ENCODE measurements at places on chromosomes 1 and 21.

DNA sequence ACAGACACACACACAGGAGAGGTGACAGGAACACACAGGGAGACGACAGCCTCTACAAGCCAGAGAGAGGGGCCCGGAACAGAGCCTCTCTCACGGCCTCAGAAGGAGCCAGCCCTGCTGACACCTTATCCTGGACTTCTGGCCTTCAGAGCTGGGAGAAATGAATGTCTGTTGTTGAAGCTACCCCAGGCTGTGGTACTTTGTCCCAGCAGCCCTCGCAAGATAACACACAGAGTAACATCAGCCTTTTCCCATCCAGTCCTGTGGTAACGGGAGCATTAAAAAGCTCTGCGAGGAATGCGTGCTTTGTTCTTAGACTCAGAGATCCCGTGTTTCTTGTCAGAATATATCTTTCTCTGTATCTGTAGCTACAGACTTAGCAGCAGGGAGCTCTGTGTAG, 131.2 kb downstream of the SIM2 start:
- no peak for DNase-seq

DNA sequence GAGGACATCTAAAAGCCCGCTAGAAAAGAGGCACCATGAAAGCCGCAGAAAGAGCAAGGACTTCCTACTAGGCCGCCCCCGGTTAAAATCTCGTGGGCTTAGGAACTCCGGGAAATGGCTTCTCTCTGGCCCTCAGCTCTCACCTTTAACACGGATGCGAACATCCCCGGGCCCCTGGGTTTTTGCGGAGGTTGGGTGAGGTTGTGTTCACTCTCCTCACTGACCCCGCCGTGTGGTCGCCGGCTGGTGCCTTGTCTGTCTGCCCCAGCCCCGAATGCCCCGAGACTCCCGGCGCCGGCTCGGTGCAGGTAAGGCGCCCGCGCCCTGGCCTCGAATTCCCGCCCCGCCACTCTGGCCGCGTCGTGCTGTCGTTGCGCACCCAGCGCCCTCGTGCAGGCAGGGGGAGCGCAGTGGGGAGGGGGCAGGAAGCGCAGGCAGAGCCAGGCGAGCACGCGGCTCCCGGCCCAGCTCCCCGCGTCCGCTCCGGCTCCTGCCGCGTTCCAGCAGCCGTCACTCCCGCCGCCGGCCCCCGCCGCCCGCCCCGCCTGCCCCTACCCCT, at the start of gene SHISAL2A:
Gene SHISAL2A (plus strand): TSS at position 437 of the 559 bp plus-strand sequence. CDS start 326 bp downstream, outside the sequence.
- no peak for DNase-seq

DNA sequence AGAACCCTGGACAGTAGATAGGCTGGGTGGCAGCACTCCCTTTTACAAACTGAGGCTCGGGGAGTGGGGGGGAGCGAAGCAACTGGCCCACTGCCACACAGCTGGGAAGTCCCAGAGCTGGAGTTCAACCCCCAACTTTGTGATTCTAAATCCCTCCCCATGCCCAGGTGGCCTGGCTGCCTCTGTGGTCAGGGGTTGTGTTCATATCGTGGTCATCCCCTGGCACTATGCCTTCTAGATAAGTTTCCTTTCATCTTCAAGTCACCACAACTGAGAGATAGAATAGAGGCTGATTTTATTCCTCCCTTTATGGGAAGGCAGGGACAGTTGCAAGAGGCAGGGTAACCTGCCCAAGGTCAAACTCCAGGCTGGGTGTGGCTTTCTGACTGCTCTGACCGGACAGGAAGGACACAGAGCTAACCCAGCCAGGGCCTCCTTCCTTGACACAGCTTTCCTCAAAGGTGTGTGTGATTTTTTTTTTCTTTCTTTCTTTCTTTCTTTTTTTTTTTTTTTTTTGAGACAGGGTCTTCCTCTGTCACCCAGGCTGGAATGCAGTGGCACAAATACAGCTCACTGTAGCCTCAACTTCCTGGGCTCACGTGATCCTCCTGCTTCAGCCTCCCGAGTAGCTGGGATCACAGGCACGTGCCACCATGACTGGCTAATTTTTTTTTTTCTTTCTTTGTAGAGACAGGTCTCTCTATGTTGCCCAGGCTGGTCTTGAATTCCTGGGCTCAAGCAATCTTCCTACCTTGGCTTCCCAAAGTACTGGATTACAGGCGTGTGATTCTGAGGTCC, 18.4 kb upstream of the TNFRSF1B start:
- DNase-seq: no peak

- DNase-seq: no peak
Measured at GRCh38 chr21:35780983-35781382, 279.3 kb downstream of the SETD4 start.

GRCh38 chr1:237235091-237235490, 193.1 kb downstream of the RYR2 start:
- no peak for DNase-seq

- DNase-seq: no peak
Measured at GRCh38 chr21:16307256-16307655, 577.5 kb downstream of the USP25 start.

DNA sequence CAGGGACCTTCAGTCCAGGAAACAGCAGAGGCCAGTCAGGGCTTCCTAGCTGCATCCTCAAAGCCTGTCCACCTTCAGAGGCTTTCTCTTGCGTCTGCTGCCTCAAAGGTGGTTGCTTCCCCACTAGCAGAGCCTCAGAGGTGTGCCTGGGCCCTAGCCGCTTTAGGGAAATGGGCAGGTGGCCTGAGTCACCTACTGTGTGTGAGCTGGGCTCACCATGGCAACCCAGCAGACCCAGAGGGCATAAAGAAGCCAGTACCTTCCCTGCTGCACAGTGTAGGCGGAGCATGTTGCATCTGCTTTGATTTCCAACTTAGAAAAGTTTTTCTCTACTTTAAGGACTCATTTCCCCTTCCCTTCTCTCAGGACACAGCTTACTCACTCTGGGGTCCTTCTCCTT, 12.5 kb downstream of the SLC9A1 start:
- DNase-seq: no peak

GRCh38 chr1:44467566-44467965, 62.5 kb downstream of the RNF220 start:
- DNase-seq: no peak

- no peak for DNase-seq
Measured at GRCh38 chr1:3195480-3195815, 126.4 kb downstream of the PRDM16 start.

DNA sequence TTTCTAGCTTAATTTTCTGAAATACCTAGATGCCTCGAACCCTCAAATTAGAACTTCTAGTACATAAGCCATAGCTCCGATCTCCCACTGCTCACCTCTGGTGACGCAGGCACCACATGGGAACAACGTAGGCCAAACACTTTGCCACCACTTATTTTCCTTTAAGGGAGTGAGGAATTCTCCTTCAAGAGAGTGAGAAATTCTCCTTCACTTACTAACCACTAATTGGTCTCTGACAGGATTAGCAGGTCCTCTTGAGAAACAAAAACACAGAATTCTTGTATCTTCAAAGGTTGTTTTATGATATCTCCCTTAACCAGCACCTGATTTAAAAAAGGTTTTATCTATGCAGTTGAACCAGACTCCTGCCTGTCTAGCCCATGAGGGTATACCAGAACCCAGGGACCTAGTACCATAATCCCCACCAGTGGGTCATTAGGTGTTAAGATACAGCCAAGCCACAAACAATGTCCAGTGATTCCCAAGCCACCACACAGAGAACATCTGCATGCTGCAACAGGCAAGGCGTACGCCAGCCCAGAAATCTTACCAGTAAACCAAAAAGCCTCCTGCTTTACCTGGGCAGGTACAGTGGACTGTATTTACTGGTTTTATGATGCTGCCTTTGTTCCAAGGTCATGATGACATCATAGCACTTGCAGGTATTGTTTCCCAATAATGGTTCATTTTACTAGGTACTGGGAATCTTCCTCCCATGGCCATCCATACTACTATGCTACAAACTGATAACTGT, 20.3 kb upstream of the CXADR start:
- no peak for DNase-seq

- no peak for DNase-seq
Measured at GRCh38 chr1:182227864-182228547, 163.6 kb downstream of the GLUL start.

DNA sequence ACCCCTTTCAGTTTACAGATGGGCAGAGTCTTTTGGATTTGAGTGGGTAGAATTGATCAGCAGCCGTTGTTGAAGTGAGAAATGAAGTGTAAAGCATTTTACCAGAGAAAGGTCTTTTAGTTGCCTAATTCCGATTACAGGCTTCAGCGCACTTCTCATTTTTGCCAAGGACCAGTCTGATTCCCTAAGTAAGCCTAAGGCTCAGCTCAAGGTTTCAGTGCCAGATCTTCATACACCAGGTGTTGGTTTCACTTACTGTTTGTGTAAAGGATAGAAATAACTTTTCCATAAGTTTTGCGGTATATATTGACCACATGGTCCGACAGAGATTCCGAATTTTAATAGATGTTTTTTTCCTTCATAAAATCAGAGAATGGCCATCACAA, 83.9 kb upstream of the BMP8A start:
- no peak for DNase-seq

- DNase-seq: no peak
Measured at GRCh38 chr1:203624341-203624712, 2.3 kb upstream of the ATP2B4 start.

DNA sequence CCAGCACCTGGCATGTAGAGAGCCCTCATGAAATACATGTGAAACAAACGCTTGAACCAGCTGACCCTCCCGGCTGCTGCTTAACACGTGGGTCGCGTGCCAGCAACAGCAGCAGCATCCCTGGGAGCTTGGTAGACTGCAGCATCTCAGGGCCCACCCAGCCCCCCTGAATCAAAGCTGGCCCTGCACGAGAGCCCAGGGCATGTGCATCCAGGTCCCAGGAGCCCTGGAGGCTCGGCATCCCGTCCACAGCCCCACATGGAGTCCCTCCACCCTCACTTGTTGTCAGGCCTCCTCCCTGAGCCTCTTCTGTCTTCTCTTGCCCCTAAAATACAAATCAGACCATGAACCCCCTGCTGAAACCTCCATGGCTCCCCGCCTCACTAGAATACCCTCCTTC, 123.1 kb downstream of the MATN1 start:
- DNase-seq: no peak

DNA sequence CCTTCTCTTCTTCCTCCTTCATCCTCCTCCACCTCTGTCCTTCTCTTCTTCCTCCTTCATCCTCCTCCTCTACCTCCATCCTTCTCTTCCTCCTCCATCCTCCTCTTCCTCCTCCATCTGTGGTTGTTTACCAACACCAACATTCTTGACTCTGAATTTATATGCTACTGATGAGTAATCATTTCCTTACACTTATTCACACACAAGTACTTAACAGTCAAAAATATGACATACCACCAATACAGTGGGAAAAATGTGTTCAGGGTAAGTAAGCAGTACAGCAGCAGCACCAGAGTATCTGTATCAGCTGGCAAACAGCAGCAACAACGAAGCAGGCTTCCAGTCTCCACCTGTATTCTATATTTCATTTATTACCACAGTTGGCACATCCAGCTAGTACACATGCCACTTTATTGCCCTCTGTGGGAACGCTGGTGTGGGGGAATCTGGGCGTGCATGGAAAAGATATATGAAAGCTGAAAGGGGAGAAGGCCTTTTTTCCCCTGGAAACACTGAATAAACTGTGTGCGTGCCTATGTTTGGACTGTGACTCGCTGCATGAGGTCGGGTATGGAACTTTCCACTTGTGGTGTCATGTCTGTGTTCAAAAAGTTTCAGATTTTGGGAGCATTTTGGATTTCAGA, 16.0 kb downstream of the ADSS2 start:
- no peak for DNase-seq

- DNase-seq: no peak
Measured at GRCh38 chr1:22297999-22298398, 153.7 kb upstream of the ZBTB40 start.

GRCh38 chr1:178361847-178362246, 134.9 kb downstream of the CLEC20A start:
- DNase-seq: no peak

GRCh38 chr1:58739856-58740466, 40.1 kb upstream of the MYSM1 start:
- DNase-seq: no peak

- no peak for DNase-seq
Measured at GRCh38 chr1:165873481-165873880, 46.1 kb downstream of the UCK2 start.

DNA sequence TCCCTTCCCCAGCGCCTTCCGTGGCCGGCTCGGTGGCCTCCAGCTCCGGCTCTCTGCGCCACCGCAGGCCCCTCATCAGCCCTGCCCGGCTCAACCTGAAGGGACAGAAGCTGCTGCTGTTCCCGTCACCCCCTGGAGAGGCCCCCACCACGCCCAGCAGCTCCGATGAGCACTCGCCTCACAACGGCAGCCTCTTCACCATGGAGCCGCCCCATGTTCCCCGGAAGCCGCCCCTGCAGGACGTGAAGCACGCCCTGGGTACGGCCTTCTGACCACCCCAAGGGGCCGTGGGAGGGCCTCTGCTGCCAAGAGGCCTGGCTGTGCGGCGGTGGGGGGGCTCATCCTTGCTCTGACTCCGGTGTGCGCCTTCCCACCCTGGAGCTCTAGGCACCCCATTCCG, 21.8 kb downstream of the TMEM201 start:
- no peak for DNase-seq

- no peak for DNase-seq
Measured at GRCh38 chr1:44705938-44706337, 25.0 kb downstream of the RNU5D-1 start.

DNA sequence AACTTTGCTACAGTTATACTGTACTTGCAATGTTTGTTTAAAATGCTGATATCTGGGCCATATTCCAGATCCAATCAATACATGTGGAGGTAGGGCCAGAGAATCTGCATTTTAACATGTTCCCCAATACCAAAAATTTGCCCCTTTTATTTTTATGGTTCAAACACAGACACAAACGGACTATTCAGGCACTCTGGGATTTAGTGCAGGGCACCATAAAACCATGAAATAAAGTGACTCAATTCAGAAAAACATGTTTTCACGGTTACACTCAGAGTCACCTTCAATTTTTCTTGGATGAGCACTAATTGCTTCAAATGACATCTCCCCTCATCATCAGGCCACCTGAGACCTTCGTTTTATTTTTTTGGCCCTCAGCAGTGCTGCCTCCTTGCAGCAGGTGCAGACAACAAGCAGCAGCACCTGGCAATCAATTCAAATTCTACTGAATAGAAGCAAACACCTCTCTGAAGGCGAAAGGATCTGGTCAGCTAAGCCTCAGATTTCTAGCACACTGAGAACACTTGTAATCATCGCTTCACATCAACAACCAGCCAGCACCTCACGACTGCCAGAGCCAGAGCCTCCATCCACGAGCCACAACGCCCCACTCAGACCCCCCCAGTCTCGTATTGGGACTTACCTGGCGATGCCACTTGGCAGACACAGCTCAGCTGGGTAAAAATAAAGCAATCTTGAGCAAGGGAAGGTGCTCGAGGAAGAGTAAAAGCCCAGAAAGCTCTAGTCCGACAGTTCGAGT, 1.1 kb downstream of the ERO1B start:
- peak; percentile 22 for DNase-seq

GRCh38 chr1:208127792-208128529, 116.2 kb downstream of the PLXNA2 start:
- DNase-seq: no peak

DNA sequence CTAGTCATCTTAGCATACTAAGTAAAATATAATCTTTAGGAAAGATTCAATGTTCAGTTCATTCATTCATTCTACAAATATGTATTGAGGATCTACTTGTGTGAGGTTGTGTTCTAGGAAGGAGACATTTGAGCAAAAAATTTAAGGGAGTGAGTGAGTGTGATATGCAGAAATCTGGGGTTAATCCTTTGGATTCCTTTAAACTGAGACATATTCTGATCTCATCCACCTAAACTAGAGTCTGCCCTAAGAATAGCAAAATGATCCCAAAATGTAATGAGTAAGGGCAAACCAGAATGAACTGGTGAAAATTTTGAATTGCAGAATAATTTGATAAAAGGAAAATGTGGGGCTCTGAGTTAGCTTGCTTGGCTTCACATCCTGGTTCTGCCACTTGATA, 8.6 kb downstream of the UBE2U start:
- no peak for DNase-seq

GRCh38 chr1:90340606-90341005, 345.7 kb downstream of the ZNF326 start:
- no peak for DNase-seq

Data from substantia nigra (tissue), 51 donors.